NCI-H1417 treated with DMSO at 0.1 percent for 48 hours (cell line): ENCODE measurements at places on chromosomes 1 and 21.

- DNase-seq, result no peak
Observed at GRCh38 chr1:165169028-165169427, 187.5 kb downstream of the LMX1A start.

- DNase-seq, result no peak
Observed at GRCh38 chr1:210687582-210688279, 359.0 kb downstream of the HHAT start.

DNA sequence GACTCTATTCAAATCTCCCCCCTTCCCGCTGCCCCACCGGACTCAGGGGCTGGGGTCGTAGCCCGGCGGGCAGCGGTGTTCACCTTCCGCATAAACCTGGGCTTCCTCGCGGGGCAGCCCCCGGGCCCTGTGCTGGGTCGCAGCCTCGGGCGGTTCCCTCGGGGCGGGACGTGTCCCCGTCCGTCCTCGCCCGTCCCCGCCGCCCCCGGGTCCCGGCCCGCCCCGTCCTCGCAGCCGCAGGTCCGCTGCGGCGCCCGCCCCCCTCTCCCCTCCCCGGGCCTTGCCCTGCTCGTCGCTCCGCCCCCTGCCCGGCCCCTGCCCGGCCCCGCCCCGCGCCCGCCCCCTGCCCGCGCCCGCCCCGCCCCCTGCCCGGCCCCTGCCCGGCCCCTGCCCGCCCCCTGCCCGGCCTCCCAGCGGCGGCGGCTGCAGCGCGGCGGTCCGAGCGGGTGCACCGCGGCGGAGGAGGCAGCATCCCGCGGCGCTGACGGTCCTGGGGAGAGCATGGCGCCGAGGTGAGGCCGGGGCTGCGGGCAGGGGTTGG lies at the start of gene COL18A1:
COL18A1 (plus strand) TSS at position 436 of the 541 bp plus-strand sequence; CDS start at position 502, 66 bp downstream.
- DNase-seq, result no peak

GRCh38 chr1:62237950-62238374 lies 43.3 kb downstream of the L1TD1 start:
- DNase-seq, result no peak

- no peak for DNase-seq
Observed at GRCh38 chr1:52641307-52641706, 8.3 kb downstream of the SHISAL2A start.

DNA sequence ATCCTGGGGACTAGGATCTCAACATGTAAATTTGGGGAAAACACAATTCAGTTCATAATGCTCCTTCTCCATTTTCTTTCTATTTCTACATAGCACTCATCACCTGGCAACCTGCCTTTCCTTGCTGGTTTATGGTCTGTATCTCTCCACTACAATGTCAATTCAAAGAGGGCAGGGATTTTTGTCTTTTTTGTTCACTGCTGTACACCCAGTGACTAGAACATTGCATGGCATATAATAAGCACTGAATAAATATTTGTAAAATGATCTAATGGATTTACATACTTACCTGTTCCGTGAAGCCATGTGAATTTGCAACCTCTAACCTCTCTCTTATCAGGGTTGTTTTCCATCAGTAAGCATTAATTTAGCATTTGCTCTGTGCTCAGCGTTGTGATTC lies 27.4 kb upstream of the TBX15 start:
- DNase-seq, result no peak

DNA sequence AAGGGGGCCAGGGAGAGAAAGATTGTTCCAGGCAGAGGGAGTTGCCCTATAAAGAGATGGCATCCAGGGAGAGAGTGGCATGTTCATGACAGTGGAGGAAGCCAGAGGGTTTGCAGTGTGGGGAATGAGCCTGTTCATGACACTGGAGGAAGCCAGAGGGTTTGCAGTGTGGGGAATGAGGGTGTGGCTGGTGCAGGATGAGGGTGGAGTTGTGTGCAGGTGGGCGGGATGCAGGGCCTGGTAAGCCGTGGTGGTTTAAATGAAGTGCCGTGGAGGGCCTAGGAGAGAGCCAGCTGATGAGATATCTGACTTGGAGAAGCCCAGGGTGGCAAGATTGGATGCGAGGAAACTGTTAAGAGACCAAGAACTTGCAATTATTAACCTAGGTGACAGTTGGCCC lies 131.8 kb downstream of the CAMTA1 start:
- DNase-seq, result no peak
